ENCODE measurements at places on chromosomes 13 and 19. TPM values are rescaled to one million over a fixed set of nuclear protein-coding genes. Genes with fewer than 3 reads are reported as not detected.

Gene KCNJ14
- 1.0 TPM for total RNA-seq

Gene SBNO2
- 37.4 TPM for total RNA-seq

DNA sequence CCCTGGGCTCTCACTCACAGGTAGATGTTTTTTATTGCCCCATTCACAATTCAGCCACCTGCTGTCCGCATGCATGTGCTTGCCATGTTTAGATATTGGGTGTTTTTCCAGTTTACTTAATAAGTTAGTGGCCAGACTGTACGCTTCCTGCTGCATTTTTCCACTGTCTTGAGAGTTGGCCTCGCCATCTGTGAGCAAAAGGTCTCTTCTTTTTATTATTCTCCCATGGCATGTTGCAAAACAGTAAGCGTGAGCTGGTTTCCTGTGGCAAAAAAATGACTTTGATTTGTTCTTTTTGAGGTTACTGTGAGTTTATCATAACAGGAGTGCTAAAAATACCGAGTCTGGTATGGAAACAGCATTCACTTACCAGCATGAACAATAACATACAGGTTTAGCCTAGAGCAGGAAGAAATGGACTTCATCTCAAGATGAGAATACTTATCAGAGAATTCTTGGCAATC, 46.0 kb downstream of the SAE1 start:
- H3K4me1 ChIP-seq = no peaks in the 10 kb centered on the region
- H3K36me3 ChIP-seq = peaks cover 9% of the 10 kb centered on the region
- H3K27me3 ChIP-seq = no peaks in the 10 kb centered on the region

GRCh38 chr19:5494773-5495172, 39.6 kb downstream of the ZNRF4 start:
- no peak for DNase-seq
- H3K27me3 ChIP-seq = peaks cover 47% of the 10 kb centered on the region
- H3K36me3 ChIP-seq = no peaks in the 10 kb centered on the region
- H3K4me3 ChIP-seq = no peak overlapping the region

- no peak for DNase-seq
- H3K27me3 ChIP-seq = no peaks in the 10 kb centered on the region
These were observed 117.9 kb upstream of the GPR12 start for GRCh38 chr13:26878438-26878837.

DNA sequence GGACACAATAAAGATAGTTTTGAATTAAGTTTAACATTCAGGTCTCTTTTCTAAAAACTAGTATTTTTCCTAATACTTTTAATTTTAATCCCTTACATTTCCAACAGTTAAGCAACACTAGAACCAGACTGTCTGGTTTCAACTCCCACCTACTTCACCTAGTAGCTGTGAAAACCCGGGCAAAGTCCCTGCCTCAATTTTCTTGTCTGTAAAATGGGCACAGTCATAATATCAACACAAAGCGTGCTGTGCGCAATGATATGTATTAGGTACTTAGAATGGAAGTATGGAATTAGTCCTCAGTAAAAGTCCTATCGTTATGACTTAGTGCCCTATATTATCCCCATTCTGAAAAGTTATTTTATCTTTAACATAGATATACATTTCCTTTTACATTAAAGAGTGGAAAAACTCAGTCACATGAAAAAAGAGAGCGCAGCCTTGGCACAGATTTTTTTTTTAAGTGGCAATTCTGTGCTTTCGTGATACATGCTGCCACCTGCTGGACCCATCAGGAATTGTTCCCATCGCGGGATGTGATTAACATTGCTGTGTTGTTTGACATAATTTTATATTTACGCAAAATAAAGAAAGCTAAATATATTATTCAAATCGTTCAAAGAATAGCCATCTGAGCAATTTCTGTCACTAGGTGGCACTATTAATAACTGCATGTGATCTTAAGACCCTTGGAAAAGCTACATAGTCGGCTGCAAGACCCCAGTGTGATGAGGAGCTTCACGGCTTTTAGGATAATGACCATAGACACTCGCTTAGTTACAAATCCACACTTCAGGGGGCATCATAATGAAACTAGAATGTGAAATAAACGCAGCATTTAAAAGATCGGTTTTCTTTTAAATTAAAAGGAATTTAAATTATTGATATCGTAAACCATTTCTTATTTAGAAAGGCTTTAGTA, 59.9 kb downstream of the LIG4 start:
- no peak overlapping the region for H3K4me3 ChIP-seq
- H3K27ac ChIP-seq = no peak overlapping the region
- H3K27me3 ChIP-seq = no peaks in the 10 kb centered on the region
- H3K4me1 ChIP-seq = no peaks in the 10 kb centered on the region

DNA sequence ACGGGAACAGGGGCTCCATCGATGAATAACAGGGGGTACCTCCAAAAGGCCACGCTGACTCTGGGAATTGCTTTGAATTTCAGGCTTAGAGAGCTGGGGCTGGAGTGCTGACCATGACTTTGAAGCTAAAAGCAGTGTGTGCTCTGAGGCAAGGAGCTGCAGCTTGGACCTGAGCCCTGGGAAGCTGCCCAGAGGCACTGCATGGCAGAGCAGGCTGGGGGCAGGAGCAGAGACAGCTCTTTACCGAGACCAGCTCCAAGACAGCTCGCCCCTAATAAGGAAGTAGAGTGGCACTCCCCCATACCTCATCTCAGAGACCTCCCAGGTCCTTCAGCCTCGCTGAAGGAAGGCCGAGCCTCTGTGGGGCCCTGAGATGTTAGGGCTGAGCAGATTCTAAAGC, 200.2 kb downstream of the COL4A1 start:
- DNase-seq = no peak
- no peak overlapping the region for H3K4me3 ChIP-seq
- H3K27me3 ChIP-seq = no peaks in the 10 kb centered on the region

DNA sequence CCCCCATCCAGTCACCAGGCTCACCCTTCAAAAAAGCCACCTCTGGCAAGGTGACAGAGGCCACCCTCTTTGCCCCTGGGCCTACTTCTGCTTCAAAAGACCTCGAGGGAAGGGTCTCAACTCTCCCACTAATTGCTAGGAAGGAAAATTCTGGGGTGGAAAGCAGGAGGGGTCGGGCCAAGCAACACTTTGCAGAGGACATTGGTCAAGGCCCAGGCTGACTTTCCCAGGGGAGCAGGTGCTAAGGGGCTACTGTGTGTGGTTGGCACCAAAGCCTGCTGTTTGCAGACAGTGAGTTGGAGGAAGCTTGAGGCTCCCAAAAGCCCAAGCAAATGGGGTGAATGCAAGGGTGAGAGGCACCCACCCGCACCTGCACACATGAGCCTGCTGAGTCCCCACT, 28.6 kb upstream of the VSTM2B start:
- H3K36me3 ChIP-seq = no peaks in the 10 kb centered on the region
- H3K4me1 ChIP-seq = peaks cover 2% of the 10 kb centered on the region
- H3K4me3 ChIP-seq = no peak overlapping the region
- H3K27ac ChIP-seq = no peak overlapping the region
- no peaks in the 10 kb centered on the region for H3K27me3 ChIP-seq

GRCh38 chr13:80000684-80001509, 340.0 kb downstream of the SPRY2 start:
- DNase-seq = no peak
- H3K27me3 ChIP-seq = no peaks in the 10 kb centered on the region
- no peak overlapping the region for H3K4me3 ChIP-seq
- no peaks in the 10 kb centered on the region for H3K36me3 ChIP-seq

- H3K27ac ChIP-seq = no peak overlapping the region
- no peak overlapping the region for H3K4me3 ChIP-seq
- H3K27me3 ChIP-seq = 0 out of 2 replicates have a peak, but pooled peaks cover 3% of the 10 kb centered on the region
- no peak for DNase-seq
- H3K4me1 ChIP-seq = peaks cover 9% of the 10 kb centered on the region
These were observed 136.5 kb upstream of the GPR12 start for GRCh38 chr13:26896986-26897668.

DNA sequence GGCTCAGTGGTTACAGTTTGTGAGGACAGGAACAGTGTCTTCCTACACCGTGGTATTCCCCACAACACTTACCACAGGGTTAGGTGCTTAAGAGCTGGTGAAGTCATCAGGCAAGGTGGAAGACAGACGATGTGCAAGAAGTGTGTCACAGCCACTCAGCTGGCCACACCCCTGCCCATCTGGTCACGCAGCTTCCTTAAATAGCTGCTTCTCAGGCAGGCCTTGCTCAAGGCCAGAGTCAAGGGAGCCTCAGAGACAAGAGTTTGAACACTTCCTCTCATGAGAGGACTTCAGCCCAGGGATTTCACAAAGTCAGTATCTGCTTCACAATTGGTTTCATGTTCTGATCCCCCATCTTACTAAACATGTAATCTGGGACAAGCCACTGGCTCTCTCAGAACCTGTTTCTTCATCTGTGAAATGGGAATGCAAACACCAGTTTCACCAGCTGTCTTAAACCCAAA, 80.3 kb upstream of the FRY start:
- H3K4me1 ChIP-seq = no peaks in the 10 kb centered on the region
- no peak for DNase-seq
- no peaks in the 10 kb centered on the region for H3K36me3 ChIP-seq

All from H1 (cell line).